H4 (cell line): ENCODE measurements at places on chromosomes 13 and 19.

DNA sequence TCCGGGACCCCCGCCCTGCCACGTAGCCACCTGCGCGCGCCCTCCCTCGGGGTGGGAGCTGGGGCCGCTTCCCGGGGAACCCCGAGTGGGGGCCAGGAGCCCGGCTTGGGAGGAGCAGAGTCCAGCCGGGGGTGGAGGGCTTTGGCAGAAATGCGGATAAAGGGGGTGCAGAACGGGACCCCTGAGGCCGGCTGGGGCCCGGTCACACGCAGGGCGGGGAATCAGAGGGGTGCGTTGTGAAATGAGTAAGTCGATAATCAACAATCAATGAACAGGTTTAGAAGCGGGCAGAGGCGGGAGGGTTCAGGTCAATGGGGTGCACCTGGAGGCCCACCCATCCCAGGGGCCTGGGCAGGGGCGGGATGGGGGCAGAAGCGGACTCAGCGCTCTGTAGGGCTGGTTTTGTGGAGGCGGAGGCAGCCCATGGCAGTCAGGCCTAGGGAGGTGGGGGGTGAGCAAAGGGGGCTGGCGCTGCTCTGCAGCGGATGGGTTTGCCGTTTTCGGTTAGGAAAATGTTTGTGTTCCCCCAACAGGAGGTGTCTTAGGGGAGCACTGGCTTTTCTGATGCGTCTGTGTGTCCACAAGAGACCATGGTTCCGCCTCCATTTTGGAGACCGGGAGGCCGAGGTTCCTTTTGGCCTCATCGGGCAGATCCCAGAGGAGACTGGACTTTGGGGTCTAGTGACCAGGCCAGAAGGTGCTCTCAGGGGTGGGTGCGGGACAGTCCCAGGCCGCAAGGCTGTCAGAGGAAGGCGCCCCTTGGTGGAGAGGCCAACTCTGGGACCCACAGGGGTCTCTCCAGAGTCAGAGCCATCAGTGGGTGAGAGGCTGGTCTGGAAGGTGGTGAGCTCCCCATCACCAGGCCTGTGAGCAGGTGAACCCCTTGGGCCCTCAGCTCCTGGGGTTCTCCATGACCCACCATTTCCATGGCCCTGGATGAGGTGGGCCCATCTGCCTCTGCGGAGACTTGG, 683 bp upstream of the DIRAS1 start:
- no peak for DNase-seq

DNA sequence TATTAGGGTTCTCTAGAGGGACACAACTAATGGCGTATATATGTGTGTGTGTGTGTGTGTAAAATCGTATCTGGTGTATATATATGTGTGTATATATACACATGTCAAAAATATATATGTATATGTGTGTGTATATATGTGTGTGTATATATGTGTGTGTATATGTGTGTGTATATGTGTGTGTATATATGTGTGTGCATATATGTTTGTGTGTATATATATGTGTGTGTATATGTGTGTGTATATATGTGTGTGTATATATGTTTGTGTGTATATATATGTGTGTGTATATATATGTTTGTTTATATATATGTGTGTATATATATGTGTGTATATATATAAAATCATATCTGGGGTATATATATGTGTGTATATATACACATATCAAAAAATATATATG, 5.4 kb upstream of the LILRB5 start:
- no peak for DNase-seq

- peak; percentile 22 for DNase-seq
Measured at GRCh38 chr13:41995946-41996345, 35.0 kb upstream of the VWA8 start.

DNA sequence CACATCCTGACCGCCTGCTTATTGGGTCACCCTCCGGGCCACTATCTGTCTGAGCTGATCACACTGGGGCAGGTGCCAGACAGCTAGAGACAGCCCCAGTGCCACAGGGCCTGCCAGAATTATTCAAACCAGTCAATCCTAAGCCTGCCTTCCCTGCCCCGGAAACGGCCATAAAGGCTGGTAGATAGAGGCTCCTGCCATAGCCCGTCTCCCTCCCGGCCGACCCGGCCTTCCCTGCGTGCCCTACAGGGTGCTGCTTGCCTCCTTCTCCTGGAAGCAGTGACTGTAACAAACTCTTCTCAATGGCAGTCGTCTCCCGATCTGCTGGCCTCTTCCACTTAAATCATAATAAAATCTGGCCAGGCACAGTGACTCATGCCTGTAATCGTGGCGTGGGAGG, 158.6 kb upstream of the SOX1 start:
- no peak for DNase-seq

- DNase-seq: no peak
Measured at GRCh38 chr19:33773704-33774624, 22.7 kb upstream of the KCTD15 start.

- no peak for DNase-seq
Measured at GRCh38 chr19:41261474-41262190, 2.5 kb upstream of the HNRNPUL1 start.
